ENCODE measurements at places on chromosomes 7 and 10.

DNA sequence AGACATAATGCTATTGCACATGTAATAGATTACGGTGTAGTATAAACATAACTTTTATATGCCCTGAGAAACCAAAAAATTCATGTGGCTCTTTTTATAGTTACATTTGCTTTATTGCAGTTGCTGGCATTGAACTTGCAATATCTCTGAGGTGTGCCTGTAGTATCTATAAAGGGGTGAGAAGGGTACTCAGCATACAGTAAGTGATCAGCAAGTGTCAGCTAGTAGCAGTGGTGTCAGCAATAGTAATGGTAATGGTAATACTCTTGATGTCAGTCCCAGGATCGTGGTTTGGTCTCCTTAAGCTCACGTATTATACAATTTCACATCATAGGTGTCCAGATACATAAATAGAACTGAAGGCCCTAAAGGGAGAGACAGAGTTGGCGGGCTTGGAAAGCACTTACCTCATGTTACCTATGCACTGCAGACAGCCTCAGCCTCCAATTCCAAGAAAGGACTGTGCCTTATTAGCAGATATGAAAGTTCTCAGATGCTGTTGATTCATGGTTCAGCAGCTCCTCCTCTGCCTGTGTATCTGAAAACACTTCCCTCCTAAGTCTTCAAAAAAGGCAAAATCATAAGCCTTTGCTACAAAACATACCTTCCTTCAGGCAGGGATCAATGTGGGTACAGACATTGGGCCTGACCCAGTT is 6.6 kb upstream of the GIMAP7 start:
- no peak for DNase-seq

- no peak for DNase-seq
These were observed 46.1 kb downstream of the CYTH3 start for GRCh38 chr7:6226194-6226799.

GRCh38 chr7:123367031-123367430 is 167.3 kb upstream of the SLC13A1 start:
- DNase-seq: no peak

DNA sequence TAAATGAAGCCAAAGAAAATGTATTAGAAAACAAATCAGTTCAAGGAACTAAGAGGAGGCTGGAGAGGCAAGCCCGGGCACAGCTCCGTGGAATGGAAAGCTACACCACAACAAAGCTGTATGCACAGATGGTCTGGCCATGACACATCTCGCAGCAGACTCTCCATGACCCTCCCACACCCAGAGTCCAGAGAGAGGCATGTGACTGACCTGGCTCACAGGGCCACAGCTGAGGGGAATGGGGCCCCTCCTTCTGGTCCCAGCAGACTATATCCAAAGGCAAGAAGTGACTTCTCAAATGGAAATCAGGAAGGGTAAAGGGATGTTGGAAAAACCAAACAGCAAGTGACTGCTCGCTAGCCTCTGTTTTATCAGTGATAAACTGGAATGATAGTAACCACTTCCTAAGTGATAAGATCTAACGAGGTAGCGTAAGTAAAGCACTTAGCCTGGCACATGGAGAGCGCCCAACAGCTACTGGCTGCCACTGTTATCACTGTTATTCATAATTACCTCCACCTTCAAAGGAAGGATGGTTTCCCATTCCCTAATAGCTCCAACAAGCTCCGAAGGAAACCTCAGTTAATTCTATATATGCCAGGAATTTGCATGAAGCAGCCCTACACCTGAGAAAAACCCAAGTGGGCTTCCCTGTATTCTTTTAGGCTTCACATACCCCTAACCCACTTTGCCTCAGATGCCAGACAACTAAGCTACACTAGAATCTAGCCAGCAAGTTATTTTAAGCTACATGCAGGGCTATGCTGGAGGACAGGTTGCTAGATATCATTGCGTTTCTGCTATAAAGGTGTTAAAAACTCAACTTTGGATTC is 8.4 kb downstream of the OSBPL3 start:
- no peak for DNase-seq

GRCh38 chr10:85098835-85099521 is 770.6 kb downstream of the CCSER2 start:
- DNase-seq: no peak

- no peak for DNase-seq
These were observed 2.8 kb upstream of the GNAI1 start for GRCh38 chr7:80131675-80132435.

DNA sequence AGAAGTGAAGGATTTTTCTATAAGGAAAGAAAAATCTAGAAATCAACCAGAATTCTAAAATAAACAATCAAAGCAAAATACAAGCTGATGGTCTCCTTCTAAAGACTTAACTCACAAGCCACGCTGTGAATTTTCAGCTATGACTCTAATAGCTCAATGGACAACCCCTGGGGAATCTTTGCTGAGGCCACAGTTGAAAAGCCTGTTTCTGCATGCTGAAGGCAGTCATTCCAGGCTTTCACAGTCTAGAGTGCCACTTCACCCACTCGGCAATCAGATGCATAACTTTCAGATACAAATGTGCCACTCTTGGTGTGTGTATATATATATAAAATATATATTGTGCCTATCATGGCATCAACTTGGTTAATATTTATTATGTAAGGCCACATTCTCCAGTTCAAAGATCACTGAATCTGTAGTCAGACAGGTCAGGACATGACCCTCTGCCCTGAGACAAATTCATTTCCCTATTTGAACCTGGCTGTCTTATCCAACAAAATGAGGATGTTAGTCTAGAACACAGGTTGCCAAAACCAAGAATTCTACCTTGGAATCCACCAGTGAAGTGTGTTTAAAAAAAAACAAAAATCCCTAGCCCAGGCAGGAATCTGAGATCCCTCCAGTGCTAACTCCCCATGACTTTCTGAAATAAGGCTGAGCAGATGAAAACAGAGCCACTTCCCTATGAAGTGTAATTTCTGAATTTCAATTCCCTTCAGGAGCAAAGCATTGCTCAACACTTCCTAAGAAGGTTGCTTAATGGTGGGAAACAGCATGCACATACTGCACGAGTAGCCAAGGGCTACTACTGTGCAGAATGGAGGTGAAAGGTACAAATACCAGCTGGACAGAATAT is 9.9 kb downstream of the LIPA start:
- DNase-seq: no peak

- DNase-seq: no peak
These were observed 1.6 kb upstream of the COL13A1 start for GRCh38 chr10:69800109-69800508.

- peak; percentile 98 for DNase-seq
These were observed 16.1 kb upstream of the GPR146 start for GRCh38 chr7:1028044-1028770.

GRCh38 chr10:35636956-35637355 is 5.1 kb downstream of the FZD8 start:
- DNase-seq: no peak

DNA sequence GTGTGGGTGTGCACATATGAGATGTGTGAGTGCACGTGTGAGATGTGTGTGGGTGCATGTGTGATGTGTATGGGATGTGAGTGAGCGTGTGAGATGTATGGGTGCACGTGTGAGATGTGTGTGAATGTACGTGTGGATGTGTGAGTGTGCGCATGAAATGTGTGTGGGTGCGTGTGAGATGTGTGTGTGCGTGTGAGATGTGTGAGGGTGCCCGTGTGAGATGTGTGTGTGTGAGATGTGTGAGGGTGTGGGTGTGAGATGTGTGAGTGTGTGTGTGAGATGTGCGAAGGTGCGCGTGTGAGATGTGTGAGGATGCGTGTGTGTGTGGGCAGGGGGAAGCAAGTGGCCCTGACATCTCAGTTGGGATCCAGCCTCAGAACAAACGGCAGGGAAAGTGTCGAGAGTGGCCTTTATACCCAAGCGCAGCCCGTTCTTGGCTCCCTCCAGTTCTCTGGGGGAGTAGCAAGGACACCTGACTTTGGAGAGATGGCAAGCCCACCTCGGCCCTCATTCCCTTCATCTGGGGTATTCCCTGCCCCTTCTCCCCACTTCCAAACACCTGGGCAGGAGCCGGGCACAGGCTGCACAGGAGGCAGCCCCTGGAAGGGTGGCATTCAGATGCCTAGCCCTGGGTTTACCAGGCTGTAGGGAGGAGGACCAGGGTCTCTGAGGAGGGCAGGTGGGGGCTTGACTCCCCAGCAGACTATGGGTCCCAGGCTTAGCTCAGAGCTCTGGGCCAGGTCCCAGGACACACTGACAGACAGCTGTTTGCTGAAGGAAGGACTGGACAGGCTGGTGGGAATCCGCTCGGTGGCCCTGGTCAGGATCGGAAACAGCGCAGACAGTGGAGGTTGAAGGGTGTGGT is 31.6 kb downstream of the PPIF start:
- peak; percentile 77 for DNase-seq

- no peak for DNase-seq
These were observed 89.4 kb downstream of the TBXAS1 start for GRCh38 chr7:139918480-139918879.

- no peak for DNase-seq
These were observed 119.7 kb downstream of the SND1 start for GRCh38 chr7:127771707-127772106.

DNA sequence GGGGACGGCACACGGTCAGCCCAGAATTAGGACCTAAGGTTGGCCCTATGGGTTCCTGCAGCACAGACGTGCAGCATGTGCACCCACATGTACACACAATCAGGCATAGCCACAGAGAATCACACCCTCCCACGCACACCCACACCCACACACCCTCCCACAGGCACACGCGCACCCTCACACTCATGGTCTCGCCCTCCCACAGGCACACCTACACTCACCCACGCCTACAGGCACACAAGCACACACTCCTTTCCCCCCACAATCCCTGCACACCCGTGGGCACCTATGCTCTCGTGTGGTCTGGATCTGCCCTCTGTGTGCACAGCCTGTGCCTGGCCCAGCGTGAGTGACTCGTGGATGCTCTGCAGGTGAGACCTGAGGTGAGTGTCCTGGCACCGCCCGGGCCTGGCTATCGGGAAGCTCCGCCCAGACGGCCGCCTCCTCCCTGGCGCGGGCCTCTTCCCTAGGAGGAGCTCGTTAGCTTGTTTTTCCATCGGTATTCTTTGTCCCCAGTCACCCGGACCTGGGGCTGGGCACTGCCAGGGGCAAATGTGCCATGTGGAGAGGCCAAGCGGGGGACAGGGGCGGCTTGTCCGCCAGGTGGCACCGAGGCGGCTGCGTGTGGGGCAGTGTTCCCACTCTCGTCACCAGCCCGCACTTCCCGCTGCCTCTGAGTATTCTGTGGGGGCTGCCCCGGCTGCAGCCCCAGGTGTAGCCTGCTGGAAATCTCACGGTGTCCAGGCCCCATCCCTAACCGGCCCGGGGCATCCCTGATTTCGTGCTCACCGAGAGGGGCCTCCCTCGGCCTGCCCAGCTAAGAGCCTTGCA is 110.2 kb upstream of the FAM20C start:
- DNase-seq: peak; percentile 81

GRCh38 chr10:46227936-46228562 is 58.7 kb upstream of the ANTXRL start:
- DNase-seq: peak; percentile 57

GRCh38 chr10:119309423-119309770 is 102.0 kb downstream of the GRK5 start:
- no peak for DNase-seq

DNA sequence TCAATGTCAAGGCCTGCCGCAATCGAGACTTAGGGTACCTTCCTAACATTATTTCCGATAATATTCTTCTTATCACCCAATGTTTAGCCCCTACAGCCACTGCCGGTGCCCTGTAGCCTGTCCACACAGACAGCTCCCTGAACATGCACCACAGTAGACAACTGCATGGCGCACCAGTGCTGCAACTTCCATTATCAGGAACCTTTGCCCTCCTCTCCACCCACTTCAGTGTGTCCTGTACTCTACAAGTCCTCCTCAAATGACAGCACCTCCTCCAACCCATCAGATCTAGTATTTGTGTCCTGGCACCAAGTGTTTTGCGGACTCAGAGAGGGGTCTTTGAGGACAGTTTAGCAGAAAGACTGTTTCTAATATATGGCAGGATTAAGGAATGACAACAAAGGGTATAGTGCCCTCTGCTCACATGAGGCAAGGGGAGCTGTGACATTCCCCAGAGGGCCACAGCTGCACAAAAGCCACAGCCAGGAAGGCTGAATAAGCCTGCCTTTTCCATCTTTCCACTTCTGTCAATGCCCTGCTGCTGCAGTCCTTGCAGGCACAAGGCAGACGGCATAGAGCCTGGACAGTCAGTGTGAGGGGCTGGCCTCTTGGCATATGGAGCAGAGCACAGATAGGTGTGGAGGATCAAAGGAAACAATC is 335.4 kb downstream of the PARD3 start:
- DNase-seq: no peak

- peak; percentile 53 for DNase-seq
These were observed 52.2 kb downstream of the C10orf120 start for GRCh38 chr10:122647383-122647968.

DNA sequence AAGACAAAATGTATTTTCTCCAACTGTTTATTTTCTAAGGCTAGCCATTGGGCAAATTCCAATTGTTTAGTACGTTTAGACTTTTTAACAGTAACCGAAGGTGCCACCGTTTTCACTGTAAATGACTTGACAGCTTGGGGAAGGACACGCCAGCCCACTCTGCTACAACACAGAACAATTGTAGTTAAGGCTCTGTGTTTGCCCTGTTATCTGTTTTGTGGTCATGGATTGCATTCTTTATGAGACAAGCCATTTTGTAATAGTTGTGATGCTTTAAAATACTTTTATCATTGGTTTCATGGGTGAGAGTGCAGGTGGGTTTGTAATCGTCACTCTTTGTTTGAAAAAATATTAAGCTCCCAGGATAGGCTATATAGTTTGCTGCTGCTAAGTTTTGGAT is 6.6 kb upstream of the PITRM1 start:
- DNase-seq: no peak

GRCh38 chr10:64098994-64099393 is 577.8 kb downstream of the REEP3 start:
- no peak for DNase-seq

GRCh38 chr10:77827366-77827765 is 99.2 kb downstream of the DLG5 start:
- no peak for DNase-seq

- no peak for DNase-seq
These were observed 7.6 kb upstream of the ADAMTS14 start for GRCh38 chr10:70664702-70665195.
